ENCODE measurements at places on chromosomes 1 and 21. TPM values are rescaled to one million over a fixed set of nuclear protein-coding genes. Genes with fewer than 3 reads are reported as not detected.

The MTFR1L gene
- 23.5 TPM for total RNA-seq

The NBPF6 gene
- total RNA-seq = not detected

DNA sequence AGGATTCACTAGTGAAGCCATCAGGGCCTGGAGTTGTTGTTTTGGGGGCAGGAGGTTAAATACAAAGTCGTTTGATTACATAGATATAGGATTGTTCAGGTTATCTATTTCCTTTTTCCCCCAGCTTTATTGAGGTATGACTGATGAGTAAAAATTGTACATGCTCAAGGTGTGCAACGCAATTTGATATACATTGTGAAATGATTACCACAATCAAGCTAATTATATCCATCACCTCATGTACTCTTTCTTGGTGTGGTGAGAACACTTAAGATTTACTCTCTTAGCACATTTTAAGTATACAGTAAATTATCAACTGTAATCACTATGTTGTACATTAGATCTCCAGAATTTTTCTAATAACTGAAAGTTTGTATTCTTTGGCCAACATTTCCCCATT, 6.0 kb downstream of the FGGY start:
- no peak overlapping the region for H3K4me3 ChIP-seq
- H3K27ac ChIP-seq = no peak overlapping the region
- H3K36me3 ChIP-seq = peaks cover 18% of the 10 kb centered on the region
- DNase-seq = no peak
- H3K4me1 ChIP-seq = peaks cover 3% of the 10 kb centered on the region
- no peaks in the 10 kb centered on the region for H3K27me3 ChIP-seq

GRCh38 chr1:234572966-234573365, 37.0 kb downstream of the IRF2BP2 start:
- H3K27me3 ChIP-seq = no peaks in the 10 kb centered on the region
- H3K4me3 ChIP-seq = no peak overlapping the region
- H3K4me1 ChIP-seq = no peaks in the 10 kb centered on the region
- H3K27ac ChIP-seq = no peak overlapping the region

DNA sequence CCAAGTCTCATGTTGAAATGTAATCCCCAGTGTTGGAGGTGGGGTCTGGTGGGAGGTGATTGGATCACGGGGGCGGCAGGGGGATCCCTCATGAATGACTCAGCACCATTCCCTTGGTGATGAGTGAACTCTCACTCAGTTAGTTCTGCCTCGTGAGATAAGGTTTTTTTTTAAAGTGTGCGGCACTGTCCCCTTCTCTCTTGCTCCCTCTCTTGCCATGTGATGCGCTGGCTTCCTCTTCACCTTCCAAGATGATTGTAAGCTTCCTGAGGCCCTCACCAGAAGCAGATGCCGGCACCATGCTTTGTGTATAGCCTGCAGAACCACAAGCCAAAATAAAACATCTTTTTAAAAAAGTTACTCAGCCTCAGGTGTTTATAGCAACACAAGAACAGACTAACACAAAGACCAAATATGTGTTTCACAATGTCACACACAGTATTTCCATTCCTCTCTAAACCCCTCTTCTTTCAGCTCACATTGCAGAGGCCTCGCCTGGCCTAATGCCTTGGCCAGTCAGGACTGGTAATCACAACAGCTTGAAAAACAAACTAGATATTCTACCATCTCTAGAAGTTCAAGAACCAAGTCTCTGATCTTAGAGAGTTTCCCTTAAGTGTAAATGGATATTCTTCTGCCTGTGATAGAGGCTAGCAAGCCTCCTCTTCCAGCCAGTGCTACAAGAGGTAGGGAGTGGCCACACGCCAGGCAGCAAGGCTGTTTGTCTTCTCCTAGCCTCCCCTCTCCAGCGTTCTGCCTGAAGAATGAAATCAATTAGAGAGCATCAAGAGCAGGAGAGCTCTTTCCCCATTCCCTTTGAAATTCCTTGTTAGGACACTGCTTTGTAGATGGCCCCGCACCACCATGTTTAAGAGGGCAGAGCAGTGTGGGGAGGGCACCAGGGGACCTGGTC, 19.6 kb upstream of the RAP1A start:
- H3K4me1 ChIP-seq = peaks cover 99% of the 10 kb centered on the region
- H3K36me3 ChIP-seq = no peaks in the 10 kb centered on the region
- no peak overlapping the region for H3K4me3 ChIP-seq
- H3K27me3 ChIP-seq = no peaks in the 10 kb centered on the region
- H3K27ac ChIP-seq = peak overlapping the region; percentile 93

DNA sequence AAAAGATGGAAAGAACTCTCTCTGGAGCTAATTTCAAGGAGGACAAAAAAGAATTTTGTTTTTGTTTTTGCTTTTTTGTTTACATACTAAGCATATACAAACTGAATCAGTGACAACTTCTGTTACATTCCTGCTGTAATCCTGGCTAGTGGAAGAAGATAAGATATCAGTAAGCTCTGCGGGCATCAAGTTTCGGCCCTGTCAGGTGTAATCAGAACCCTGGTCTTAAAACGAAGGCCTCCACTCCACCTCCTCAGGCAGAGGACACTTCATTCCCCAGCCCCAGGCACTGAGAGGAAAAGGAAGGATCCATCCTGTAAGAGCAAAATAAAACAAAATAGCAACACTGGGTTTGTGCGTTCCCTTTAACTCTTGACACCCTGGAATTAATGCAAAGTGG, 88.9 kb upstream of the ARHGAP29 start:
- peaks cover 31% of the 10 kb centered on the region for H3K27me3 ChIP-seq
- H3K4me3 ChIP-seq = no peak overlapping the region
- DNase-seq = no peak
- H3K36me3 ChIP-seq = no peaks in the 10 kb centered on the region

DNA sequence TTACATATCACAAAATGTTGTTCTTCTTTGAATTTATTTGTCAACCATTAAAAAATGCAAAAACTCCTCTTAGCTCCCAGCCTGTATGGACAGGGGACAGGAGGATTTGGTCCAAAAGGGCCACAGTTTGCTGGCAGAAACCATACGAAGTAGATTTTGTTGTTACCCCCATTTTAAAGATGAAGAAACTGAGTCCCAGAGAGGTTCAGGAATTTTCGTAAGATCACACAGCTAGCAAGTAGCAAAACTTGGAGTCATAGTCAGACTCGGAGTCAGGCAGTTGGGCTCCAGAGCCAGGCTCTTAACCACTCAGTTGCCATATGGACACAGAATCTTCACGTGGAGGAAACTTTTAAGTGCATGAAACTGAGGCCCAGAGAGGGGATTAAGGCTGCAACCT, 91.4 kb downstream of the TAS1R2 start:
- H3K36me3 ChIP-seq = no peaks in the 10 kb centered on the region
- no peak overlapping the region for H3K27ac ChIP-seq
- H3K4me1 ChIP-seq = no peaks in the 10 kb centered on the region
- no peak overlapping the region for H3K4me3 ChIP-seq

The REN gene
- not detected for total RNA-seq

GRCh38 chr1:78054559-78054958, 8.8 kb downstream of the GIPC2 start:
- H3K27me3 ChIP-seq = peaks cover 3% of the 10 kb centered on the region
- no peak overlapping the region for H3K27ac ChIP-seq
- no peaks in the 10 kb centered on the region for H3K36me3 ChIP-seq
- H3K4me3 ChIP-seq = no peak overlapping the region
- no peak for DNase-seq

The TTC39A gene
- not detected for total RNA-seq

Data from activated naive CD4-positive, alpha-beta T cell treated with anti-CD3 and anti-CD28 coated beads for 36 hours (primary cell).